ENCODE measurements at places on chromosomes 4 and X.

DNA sequence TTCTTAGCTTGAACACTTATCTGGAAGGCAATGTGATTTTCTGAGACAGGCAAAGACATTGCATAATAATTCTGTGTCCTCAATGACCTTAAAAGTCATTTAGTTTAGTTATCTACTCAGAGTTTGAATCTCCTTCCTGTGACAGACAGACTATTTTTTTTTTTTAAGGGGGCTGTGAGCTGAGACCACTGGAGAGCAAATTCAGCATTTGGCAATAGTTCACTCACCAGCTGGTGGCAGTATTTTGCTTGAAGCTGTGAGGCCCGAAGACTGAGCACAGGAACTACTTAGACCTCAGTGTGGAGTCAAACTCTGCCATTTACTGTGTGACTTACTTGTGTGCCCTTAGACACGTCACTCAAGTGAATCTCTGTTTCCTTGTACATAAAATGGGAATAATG, 22.9 kb upstream of the CPE start:
- H3K27me3 ChIP-seq, result peaks cover 18% of the 10 kb centered on the region
- no peak overlapping the region for H3K4me3 ChIP-seq
- no peak for DNase-seq
- no peak overlapping the region for H3K27ac ChIP-seq
- no peaks in the 10 kb centered on the region for H3K36me3 ChIP-seq

- H3K27me3 ChIP-seq, result no peaks in the 10 kb centered on the region
- H3K27ac ChIP-seq, result no peak overlapping the region
- H3K4me1 ChIP-seq, result no peaks in the 10 kb centered on the region
- no peak for DNase-seq
- no peaks in the 10 kb centered on the region for H3K36me3 ChIP-seq
- H3K4me3 ChIP-seq, result no peak overlapping the region
Observed at GRCh38 chr4:96525898-96526297, 686.0 kb downstream of the PDHA2 start.

- H3K4me1 ChIP-seq, result peaks cover 12% of the 10 kb centered on the region
- H3K27ac ChIP-seq, result no peak overlapping the region
- no peak for DNase-seq
- no peaks in the 10 kb centered on the region for H3K36me3 ChIP-seq
- peaks cover 22% of the 10 kb centered on the region for H3K27me3 ChIP-seq
- no peak overlapping the region for H3K4me3 ChIP-seq
Observed at GRCh38 chrX:40145923-40146261, 48.1 kb upstream of the BCOR start.

- H3K4me1 ChIP-seq, result peaks cover 5% of the 10 kb centered on the region
- H3K4me3 ChIP-seq, result no peak overlapping the region
- DNase-seq, result no peak
- no peak overlapping the region for H3K27ac ChIP-seq
Observed at GRCh38 chrX:137031039-137031438, 2.8 kb downstream of the GPR101 start.

DNA sequence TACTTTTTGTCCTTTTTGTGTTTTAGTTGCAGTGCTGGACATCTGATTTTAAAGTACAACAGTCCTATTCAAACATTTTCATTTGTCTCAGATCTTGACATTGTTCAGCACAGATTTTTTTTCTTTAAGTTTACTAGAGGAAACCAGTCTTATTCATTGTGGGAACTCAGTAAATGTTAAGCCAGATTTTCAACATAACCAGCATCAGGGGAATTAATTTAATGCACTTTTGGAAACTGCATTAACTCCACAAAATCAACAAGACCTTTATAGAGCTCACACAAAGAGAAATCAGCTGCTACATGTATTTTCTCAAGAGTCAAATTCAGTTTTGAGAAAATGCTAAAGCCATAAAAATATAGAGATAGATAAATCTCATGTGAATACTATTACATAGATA, 9.9 kb downstream of the CPE start:
- no peaks in the 10 kb centered on the region for H3K4me1 ChIP-seq
- no peak overlapping the region for H3K4me3 ChIP-seq
- DNase-seq, result no peak
- no peaks in the 10 kb centered on the region for H3K36me3 ChIP-seq
- no peak overlapping the region for H3K27ac ChIP-seq
- H3K27me3 ChIP-seq, result peaks cover 6% of the 10 kb centered on the region

- peaks cover 16% of the 10 kb centered on the region for H3K4me1 ChIP-seq
- DNase-seq, result no peak
- no peaks in the 10 kb centered on the region for H3K36me3 ChIP-seq
- no peak overlapping the region for H3K4me3 ChIP-seq
- peaks cover 9% of the 10 kb centered on the region for H3K27me3 ChIP-seq
Observed at GRCh38 chr4:25638806-25639205, 16.8 kb upstream of the SLC34A2 start.

GRCh38 chr4:20684852-20685763, 15.2 kb upstream of the PACRGL start:
- no peak for DNase-seq
- peak overlapping the region; percentile 24 for H3K27ac ChIP-seq
- no peak overlapping the region for H3K4me3 ChIP-seq
- H3K27me3 ChIP-seq, result no peaks in the 10 kb centered on the region
- no peaks in the 10 kb centered on the region for H3K4me1 ChIP-seq
- no peaks in the 10 kb centered on the region for H3K36me3 ChIP-seq

- peaks cover 4% of the 10 kb centered on the region for H3K27me3 ChIP-seq
- peak overlapping the region; percentile 94 for H3K27ac ChIP-seq
- no peak for DNase-seq
- H3K36me3 ChIP-seq, result no peaks in the 10 kb centered on the region
- peak overlapping the region; percentile 91 for H3K4me3 ChIP-seq
- H3K4me1 ChIP-seq, result peaks cover 10% of the 10 kb centered on the region
Observed at GRCh38 chr4:1683261-1683735, 815 bp downstream of the FAM53A start.

DNA sequence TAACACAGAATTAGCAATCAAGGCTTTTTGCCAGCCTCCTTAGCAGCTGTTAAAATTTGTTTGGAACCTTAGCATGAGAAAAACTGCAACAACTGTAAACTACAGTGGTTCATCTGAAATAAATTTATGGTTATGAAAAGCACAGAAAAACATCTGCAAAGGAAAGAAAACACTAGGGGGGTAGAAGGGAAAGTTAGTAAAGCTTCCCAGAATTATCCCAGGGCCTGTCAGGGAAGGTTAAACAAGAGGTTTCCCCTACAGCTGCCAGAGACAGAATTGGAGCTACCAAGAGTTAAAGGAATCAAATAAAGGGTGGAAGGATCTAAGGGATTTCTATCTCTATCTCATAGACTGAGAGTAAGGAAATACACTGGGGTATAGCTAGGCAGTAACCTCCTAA, 234.7 kb upstream of the DIAPH2 start:
- H3K36me3 ChIP-seq, result no peaks in the 10 kb centered on the region
- H3K27me3 ChIP-seq, result no peaks in the 10 kb centered on the region
- H3K4me1 ChIP-seq, result no peaks in the 10 kb centered on the region
